Suppressor macrophage (primary cell): ENCODE measurements at places on chromosomes 11 and 22.
A peak's percentile ranks its signal among the peaks of the same experiment; 100 is the strongest.

- DNase-seq = no peak
Measured at GRCh38 chr22:34072585-34072984, 152.3 kb upstream of the LARGE1 start.

GRCh38 chr11:6468712-6469495 is 4.8 kb downstream of the TRIM3 start:
- DNase-seq = peak; percentile 87

DNA sequence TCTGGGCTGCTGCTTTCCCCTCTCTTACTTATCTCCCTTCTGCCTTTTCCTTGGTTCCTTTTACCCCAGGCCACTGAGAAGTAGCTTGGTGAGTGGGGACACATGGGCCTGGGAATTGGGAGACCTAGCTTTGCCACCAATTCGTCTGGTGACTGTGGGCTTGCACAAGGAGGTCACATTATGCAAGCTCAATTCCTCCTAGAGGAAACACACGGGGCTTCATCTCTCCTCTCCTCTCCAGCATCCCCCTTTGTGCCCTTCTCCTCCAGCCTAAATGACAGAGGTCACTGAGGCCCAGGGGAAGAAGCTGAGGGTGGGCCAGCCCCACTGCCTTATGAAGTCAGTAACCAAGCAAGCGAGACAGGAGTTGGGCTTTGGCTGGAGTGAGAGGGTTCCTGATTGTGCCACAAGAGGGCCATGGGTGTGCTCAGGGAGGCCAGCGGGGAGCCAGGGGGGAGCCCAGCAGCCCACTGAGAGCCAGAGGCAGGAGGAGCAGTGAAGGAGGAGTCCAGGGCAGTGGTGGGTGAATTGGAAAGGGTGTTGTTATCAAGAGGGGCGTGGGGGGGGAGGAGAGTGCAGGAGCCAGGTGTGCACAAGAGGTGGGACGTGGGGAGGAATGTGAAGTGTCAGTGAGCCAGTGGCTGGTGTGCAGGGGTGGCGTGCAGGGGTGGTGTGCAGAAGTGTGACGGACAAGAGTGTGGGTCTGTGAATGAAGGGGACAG is 2.0 kb downstream of the CLCF1 start:
- peak; percentile 75 for DNase-seq

DNA sequence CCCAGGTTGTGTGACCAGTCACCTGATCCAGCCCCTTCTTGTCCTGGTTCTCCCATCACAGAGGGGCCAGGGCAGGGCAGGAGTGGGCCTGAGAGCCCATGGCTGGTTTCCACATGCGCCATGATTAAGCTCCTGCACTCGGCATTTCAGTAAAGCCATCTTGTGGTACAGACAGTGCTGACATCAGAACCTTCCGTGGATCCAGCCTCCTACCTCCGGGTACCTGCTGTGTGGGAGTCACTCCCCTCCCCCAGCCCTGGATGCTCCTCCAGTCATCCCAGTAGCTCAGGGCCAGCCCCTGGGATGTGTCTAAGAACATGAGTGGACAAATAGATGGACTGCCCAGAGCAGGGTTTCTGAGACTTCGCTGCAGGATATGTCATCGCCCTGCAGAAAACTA is 22.1 kb upstream of the MGAT3 start:
- DNase-seq = no peak

DNA sequence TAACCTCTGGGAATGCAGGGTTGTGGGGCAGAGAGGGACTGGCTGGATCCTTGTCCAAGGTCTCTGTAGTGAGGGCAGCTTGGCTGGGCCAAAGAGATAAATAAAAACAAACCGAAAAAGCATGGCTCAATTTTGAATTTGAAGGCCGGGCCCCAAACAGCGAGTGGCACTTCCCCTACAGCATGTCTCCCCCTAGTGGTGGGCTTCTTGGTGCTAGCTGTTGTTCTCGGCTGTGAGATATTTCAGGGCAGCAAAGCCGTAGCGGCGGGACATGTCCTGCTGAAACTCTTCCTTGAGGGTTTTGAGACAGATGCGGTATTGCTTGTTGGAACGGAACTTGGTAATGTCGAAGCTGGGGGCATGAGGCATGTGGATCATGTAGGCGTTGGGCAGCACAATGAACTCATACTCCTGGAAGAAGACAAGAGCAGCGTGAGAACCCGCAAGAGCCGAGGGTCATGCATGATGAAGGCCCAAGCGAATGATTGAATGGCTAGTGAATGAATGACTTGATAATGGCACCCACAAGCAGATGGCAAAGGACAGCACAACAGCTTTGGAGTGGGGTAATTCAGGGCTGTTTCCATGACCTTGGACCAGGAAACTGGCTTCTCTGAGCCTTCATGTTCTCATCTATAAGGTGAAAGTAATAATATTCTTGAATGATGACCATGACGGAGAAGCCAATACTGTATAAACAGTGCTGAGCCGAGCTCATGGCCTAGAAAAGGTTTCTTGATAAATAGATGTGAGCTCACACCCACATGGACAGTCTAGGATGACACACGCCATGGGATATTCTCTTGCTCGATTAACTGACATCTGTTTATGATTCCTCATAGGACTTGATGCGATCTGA is 216.3 kb upstream of the SYN3 start:
- DNase-seq = peak; percentile 3

- no peak for DNase-seq
Measured at GRCh38 chr11:28627690-28628255, 519.6 kb downstream of the METTL15 start.

DNA sequence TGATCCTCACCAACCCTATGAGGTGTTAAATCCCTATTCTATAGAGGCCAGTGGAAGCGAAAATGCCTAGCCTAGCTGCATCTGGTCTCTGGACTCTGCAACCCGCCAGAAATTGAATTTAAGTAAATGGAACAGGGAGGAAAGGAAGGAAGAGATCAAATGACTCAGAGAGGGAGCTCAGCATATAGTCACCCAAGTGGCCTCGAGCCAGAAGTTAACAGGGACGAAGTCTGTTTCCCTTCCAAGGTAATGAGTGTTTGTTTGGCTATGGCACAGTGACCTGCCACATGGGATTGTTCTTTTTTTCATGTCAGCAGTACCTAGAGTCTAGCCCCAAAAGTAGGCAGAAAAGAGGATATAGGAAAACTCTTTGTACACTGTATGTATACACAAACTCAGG is 66.3 kb downstream of the PAK1 start:
- peak; percentile 52 for DNase-seq

DNA sequence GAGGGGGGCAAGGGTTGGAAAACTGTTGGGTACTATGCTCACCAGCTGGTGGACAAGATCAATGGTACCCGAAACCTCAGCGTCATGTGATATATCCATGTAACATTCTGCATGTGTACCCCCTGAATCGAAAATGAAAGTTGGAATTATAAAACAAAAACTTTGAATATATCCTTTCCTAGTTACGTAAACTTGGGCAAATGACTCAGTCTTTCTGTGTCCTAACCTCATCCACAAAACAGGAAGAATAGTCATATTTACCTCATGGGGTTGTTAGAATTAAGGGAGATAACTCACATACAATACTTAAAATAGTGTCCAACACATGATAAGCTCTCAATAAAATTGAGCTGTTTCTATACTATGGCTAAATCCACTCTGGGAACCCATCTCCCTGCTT is 620.1 kb upstream of the KIRREL3 start:
- DNase-seq = no peak

DNA sequence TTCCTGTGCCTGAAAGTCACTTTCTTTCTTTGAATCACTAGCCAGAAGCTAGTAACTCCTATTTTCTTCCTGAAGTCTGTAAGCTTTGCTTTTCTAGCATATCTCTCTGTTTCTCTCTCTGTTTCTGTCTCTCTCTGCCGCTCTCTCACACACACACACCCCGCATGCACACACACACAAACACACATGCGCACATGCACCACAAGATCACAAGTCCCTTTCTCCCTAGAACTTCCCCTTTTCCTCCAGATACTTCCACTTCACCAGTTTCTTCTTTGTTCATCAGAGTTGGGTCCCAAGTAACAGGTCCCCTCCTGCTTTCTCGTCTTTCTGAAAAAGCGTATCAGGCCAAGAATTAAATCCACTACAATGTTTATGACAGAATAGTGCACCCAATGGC is 148.5 kb upstream of the HSD17B12 start:
- DNase-seq = peak; percentile 44

- no peak for DNase-seq
Measured at GRCh38 chr11:119493712-119494111, 70.7 kb upstream of the THY1 start.

DNA sequence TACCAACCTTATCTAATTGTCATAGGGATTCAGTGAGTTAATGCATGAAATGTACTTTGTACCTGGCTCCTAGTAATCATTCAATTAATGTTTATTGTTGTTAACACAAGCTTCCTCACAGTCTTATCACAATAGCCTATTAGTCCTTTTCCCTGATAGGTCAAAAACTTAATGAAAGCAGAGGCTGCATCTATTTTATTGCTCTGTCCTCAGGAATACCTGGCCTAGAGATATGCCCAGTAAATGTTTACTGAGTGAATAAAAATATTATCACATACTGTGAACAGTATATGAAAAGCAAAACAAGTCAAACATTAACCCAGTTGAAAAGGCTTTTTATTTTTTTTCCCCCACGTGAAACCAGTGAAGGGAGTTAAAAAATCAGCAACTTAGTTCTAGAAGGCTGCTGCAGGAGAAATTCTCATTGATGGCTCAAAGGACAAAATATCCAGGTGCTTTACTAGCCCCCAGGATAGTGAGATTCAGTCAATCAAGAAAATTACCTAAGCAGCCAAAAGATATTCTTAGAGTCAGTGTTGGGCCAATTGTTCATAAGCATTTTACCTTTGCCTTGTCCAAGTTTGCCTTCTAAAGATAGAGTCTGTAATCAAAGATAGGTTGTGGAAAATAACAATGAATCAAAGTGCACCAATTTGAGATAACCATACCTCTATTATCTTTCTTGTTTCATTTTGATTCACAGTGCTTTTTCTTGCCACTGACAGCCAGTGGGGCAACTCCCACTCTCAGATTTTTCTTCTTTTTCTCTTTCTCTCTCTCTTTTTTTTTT is 34.4 kb upstream of the SLC6A5 start:
- no peak for DNase-seq

GRCh38 chr22:42317008-42317407 is 46.6 kb upstream of the TCF20 start:
- DNase-seq = no peak

- DNase-seq = no peak
Measured at GRCh38 chr22:45762545-45763235, 91.1 kb downstream of the ATXN10 start.

DNA sequence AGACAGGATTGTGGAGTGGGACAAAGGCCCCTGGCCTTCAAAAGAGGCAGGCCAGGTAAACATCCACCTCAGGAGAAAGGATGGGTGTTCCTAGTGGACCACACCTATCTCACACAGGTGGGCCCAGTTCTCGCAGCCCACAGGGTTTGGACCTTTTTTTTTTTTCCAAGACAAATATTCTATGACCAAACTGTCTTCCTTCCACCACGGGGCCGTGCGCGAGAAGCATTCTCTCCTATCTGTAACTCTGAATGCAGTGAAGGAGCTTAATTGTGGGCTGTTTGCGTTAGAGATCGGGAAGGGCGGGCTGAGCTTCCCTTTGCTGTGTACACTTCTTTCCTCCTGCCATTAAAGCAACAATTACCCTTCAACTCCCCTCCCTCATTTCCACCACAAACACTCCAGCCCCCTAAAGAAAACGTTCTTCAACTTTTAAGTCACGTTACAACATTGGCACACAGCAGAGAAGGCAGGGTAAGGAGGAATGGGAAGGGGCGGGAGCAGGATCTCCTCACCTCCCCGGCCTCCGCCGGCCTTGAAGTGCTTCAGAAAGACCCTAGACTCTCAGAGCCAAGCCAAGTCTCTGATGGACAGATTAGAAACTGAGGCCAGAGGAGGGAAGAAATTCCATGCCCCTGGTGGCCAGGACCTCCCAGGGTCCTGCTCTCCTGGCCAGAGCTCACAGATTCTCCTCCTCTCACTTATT is 238.4 kb downstream of the BUD13 start:
- no peak for DNase-seq
